ENCODE measurements at places on chromosomes 11 and 22.
A peak's percentile ranks its signal among the peaks of the same experiment; 100 is the strongest.

DNA sequence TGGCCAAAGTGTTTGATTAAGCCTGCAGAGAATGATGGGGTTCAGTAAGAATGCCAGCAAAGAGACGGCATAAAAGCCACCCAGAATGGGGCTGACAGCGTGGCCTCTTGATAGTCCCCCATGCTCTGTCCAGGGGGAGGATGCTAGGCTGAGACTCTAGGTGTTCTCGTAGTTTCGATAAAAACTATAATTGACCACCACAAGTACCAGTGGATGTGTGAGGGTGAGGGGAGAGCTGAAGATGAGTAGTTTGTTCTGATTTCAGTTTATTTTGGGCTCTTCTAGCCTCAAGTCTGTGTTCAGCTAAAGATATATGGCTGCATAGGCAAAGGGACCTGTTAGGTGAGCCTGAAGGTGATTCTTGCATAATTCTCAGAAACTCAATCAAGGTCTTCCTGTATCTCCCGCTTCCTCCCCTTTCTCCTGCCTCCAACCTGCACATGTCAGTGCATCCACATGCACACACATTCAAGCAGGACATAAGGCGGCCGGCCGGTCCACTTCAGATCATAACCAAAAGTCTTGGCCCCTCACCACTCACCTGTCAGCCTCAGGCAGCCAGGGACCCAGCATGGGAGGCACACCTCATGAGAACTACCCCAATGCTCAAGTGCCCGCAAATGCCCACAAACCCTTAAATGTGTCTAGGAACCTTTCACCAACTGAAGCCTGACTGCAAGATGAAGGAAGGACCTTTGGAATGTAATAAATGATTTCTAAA, 31.2 kb downstream of the FLI1 start:
- no peak for DNase-seq

- no peak for DNase-seq
These were observed 8.4 kb downstream of the TIGD3 start for GRCh38 chr11:65362966-65363365.

DNA sequence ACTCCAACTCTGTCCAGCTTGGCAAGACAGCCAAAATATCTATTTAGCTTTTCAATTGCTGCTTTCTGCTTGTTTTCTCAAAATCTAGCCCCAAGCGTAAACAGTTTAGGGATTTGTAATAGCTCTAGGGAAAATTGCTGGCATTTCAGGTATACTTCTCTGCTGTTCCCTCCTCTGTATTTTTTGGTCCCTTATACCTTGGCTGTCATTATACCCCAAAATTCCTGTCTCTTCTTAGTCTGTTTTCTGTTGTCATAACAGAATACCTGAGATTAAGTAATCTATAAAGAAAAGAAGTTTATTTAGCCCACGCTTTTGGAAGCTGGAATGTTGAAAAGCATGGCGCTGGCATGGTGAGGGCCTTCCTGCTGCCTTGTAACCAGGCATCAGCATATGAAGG, 23.5 kb downstream of the MCAM start:
- DNase-seq, result no peak

DNA sequence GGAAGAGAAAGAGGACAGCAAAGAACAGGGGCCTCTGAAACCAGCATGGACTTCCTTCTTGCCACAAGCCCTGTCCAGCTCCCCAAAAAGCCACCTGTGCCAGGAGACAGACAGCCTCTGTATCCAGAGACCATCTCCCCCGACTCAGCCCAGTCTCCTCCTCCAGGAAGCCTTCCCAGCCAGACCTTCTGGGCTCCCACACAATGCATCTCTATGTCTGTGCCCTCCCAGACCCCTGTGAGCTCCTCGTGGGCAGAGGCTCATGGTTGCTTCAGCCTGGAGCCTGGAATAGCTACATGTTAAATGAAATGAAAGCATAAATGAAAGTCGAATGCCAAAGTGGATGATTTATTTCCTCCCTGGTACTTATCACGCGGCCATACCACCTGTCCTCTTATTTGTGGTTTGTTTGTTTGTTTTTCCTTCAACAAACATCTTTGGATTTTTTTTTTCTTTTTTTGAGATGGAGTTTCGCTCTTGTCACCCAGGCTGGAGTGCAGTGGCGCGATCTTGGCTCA, 7.3 kb upstream of the ARAP1 start:
- DNase-seq, result no peak

GRCh38 chr22:50138041-50138440, 32.5 kb upstream of the PANX2 start:
- no peak for DNase-seq

DNA sequence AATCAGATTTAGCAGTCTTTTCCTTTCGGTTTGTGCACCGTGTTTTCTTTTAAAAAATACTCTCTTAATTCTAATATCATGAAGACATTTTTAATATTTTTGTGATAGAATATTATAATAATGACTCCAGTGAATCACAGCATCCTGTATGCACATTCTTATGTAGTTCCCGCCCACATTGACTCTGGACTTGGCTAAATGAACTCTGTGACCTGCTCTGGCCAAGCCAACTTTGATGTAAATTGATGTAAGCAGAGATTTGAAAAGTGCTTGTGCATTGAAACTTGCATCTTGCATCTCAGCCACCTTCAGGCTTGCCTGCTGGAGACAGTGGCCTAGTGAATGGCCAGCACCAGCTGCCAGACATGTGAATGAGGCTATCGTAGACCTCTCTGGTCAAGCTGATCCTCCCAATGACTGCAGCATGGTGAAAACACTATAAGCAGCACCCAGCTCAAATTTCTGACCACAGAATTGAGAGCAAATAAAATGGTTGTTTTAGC, 29.2 kb upstream of the PGM2L1 start:
- no peak for DNase-seq

DNA sequence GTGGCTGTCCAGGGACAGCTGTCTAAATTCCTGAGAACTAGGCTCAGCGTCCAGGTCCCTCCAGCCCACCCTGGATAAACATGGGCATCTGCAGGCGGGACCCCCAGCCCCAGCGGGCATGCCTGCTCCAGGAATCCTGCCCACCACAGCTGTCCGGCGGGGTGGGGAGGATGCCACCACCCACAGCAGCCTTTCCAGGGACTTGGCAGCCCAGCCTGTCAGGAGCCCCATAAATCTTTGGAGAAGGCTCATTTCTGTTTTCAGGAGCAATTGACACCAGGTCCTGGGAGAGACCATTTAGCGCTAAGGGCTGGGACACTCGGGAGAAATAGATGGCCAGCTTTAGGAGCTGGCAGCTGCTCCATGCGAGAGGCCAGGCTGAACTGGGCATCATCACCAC, 358.9 kb downstream of the CADM1 start:
- no peak for DNase-seq

DNA sequence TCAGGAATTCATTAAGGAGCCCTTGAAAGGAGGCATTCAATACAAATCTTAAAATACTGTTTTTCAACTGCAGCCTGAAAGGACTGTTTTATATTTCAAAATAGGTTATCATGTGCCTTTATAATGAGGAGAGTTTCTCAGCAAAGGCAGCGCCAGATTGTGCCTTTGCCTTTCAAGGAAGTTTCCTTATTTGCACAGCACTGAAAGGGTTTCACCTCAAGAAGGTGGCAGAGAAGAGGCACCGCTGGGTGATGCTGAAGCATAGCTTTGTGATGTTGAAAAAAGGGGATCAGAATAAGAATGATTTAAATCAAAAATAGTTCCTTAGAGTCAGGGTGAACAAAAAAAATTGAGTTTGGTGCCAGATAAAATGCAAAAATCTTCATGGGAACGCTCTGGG, 601.0 kb upstream of the KIRREL3 start:
- no peak for DNase-seq

- no peak for DNase-seq
These were observed 312.9 kb downstream of the MN1 start for GRCh38 chr22:27488456-27489177.

DNA sequence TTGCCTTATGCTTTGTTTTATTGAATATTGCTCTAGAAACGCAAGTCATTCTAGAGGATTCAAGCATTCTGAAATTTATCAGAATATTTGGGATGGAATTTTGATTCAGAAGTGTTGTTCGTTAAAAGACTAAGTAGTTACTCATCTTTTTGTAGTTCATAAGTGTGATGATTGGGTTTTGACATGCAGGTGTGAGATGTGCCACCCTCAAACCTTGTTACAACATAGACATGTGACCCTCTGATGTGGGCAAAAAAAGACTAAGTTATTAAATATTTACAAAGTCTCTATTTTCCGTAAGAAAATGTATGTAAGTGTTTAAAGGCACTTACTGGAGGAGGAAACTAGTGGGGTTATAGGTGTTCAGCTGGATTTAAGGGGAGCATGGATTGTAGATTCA, 8.9 kb downstream of the YWHAH start:
- DNase-seq, result no peak

DNA sequence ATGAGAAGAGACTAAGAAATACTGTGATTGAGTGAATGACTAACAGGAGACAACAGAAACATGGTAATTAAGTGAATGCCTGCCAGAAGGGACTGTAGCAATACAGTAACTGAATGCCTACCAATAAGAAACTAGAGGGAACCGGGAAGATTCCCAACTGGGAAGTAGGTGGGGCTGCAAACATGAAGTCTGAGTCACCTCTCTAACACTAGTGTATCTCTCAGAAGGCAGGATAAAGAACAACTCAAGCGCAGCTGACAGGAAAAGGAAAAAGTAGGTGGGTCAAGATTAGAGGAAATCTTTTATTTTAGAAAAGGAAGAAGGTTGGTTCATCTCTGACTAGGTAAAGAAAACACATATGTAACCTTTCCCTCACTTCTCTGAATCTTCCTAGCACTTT, 14.0 kb downstream of the C11orf42 start:
- no peak for DNase-seq

DNA sequence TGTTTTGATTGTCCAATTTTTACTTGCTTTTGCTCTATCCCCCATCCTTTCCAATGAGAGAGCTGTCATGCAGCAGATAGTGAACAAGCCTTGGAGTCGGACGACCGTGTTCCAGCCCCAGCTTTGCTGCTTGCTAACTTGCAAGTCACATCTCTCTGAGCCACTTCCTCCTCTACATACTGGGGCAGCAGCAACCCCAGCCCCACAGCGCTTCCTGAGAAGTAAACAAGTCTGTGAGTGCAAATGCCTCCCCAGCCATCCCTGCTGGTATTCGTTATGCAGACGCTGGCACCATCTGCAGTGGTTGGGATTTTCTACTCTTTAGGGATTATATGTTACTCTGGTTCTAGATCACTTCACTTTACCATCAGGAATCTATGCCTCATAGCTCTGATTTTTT, 35.0 kb downstream of the TPBGL start:
- DNase-seq, result no peak

DNA sequence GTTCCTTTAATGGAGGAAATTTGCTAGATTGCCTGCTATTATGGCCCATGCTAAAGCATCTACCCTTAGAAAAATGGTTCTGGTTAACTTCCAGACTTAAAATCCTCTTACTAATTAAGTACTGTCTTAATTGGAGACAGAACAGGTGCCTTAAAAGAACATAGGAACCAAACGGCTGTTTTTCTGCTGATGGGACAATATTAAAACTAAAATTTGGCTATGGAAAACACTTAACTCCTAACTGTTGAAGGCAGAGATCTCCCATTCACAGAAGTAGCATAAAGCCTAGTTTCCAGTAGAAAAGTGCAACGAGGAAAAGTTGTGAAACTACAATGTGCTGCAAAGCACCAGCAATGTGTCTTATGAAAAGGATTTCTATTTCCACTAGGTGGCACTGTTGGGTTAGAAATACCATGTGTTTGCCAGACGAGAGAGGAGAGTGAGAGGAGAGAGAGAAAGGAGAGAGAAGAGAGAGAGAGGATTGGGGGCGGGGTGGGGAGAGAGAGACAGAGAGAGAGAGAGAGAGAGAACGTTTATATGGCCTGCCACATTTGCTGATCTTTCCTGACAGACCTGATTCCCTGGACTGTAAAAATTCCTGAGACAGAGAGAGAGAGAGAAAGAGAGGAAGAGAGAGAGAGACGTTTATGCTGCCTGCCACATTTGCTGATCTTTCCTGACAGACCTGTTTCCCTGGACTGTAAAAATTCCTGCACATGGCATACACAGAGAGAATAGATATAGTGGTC, 51.5 kb downstream of the FAM181B start:
- DNase-seq, result peak; percentile 6

DNA sequence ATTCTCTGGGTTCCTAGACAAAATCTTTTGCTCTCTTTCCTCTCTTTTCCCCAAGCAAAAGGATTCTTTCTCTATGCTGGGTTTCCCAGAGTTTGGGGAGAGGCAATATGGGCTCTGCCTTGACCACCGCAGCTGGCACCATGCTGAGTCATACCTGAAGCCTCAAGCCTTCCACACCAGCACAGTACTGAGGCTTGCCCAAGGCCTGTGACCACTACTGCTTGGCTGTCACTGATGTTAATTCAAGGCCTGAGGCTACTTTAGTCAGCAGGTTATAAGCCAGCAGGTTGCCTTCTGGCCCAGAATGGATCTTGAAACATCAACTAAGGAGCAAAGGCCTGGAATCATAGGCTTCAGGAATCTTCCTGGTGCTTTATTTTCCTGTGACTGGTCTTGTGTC, 185.3 kb downstream of the DYNC2H1 start:
- DNase-seq, result no peak

DNA sequence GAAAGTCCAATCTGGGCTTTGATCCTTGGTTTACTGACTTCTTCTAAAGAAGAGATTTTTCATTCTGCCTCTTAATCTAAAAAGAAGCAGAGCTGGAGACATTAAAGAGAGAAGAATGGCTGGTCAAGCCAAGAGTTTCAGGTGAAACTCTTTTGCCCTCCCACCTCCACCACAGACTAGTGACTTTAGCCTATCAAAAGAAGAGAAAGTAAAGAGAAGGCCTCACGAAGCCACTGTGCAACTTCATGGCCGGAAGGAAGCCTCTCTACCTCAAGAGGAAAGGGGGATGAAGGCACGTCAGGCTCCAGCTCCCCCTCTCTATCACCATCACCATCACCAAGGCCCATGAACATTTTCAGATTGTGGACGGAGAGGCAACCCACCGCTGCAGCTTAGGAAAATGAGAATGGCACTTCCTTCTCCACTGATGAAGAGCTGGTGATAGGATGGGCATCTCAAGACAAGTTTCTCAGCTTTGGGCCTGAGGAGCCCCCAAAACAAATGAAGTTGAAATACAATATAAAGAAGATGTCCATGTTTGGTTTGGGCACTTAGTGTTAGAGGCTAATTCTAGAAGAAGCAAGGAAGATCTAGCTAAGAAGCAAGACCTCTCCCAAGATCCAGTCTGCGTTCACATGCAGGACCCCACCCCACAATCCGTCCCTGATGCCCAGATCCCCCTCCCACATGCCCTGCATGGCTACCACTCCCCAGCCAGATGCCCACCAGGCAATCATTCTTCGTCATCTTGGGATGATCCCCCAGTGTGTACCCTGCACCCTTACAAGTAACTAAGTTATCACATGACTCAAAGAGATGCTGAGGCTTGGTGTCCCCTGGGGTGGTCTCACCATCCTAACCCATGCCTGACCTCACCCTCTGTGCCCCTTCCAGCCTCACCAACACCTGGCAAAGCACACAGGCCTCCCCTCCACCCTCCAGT, 52.6 kb downstream of the IGSF9B start:
- no peak for DNase-seq

DNA sequence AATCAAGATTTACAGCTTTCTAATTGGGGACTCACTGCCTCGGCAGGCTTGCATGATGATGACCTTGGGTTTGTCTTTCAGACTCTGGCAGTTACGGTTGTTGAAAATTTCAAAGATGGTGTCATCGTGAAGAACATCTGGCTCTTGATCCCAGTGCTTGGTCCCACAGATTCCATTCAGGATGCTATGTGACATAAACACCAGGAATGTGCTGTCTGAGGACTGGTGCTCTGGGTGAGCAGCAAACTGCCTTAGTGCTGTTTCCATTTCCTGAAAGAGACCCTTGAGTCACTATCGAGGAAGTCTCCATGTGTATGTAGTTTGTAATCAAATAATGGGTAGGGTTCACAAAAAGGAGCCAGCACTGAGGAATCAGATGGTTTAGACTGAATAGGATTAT, 7.1 kb downstream of the CASP12 start:
- DNase-seq, result no peak

- no peak for DNase-seq
These were observed 67.6 kb upstream of the GNAZ start for GRCh38 chr22:23002612-23003180.

All from GM06990 (cell line).